Stimulated activated CD8-positive, alpha-beta memory T cell treated with anti-CD3 and anti-CD28 coated beads, Interleukin-4, amount 100 ng/mL, for 24 hours (primary cell): ENCODE measurements at places on chromosomes 2 and 18.
A peak's percentile ranks its signal among the peaks of the same experiment; 100 is the strongest.

GRCh38 chr18:74183130-74183529 is 34.8 kb downstream of the TIMM21 start:
- DNase-seq = no peak

DNA sequence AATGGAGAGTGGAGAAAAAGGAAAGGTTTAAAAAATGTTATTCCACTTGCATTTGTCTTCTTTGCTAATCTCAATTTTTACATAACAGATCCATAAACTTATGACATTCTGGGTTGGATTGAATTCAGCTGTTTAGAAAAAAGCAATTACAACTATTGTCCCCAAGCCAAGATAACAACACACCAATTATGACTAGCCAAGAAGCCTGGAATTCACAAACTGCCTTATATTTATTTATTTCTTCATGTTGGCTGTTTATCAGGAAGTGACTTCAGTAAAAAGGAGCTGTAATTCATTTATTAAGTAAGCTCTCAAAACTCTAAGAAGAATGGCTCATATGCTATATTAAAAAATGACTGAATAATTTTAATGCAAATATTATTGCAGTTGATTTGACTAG is 137.4 kb downstream of the CALCRL start:
- no peak for DNase-seq

GRCh38 chr2:86556508-86556907 is 6.7 kb downstream of the CHMP3 start:
- DNase-seq = no peak

GRCh38 chr2:55720417-55720816 is 26.8 kb upstream of the PNPT1 start:
- no peak for DNase-seq

GRCh38 chr2:160921386-160921964 is 238.8 kb upstream of the TANK start:
- no peak for DNase-seq

DNA sequence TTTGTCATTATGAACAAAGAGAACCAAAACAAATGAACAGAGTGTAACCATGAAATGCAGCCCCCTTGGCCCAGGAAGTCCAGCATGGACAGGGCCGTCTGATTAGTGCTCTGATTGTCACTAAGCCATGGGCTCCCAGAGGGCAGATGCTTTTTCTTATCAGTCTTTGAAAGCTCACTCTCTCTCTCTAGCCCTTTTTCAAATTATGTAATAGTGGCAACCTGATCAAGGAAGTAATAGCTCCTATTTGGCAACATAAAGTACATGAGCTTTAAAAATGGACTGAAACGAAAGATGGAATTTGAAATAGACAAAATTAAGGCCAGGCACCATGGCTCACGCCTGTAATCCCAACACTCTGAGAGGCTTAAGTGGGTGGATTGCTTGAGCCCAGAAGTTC is 32.4 kb upstream of the EPG5 start:
- DNase-seq = no peak

DNA sequence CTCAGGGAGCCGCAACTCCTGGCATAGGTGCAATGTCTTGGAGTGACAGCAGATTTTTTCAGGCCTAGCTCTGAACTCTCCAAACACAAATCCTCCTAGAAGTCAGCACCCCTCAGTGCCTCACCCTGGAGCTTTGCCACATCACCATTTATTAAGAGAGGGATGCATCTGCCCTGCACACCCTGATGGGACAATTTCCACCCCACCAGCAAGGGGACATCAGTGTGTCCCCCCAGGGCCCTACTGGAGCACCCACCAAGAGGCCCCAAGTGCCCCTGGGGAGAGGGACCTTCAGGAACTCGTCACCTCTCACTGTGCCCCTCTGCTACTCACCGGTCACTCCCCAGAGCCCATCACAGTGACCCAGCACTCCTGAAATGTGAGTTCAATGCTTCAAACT is 144.7 kb downstream of the NDUFA10 start:
- no peak for DNase-seq

- DNase-seq = no peak
These were observed 170.3 kb downstream of the CAMKMT start for GRCh38 chr2:44532031-44532430.

DNA sequence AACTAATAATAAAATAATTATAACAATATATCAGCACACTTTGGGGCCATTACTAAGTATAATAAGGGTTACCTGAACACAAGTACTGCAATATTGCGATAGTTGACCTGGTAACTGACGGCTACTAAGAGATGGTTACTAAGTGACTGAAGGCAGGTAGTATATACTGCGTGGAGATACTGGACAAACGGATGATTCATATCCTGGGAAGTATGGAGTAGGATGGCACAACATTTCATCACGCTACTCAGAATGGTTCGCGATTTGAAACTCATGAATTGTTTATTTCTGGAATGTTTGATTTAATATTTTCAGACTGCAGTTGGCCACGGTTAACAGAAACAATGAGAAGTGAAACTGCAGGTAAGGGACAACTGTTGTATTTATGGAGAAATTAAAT is 39.5 kb upstream of the FLACC1 start:
- no peak for DNase-seq

DNA sequence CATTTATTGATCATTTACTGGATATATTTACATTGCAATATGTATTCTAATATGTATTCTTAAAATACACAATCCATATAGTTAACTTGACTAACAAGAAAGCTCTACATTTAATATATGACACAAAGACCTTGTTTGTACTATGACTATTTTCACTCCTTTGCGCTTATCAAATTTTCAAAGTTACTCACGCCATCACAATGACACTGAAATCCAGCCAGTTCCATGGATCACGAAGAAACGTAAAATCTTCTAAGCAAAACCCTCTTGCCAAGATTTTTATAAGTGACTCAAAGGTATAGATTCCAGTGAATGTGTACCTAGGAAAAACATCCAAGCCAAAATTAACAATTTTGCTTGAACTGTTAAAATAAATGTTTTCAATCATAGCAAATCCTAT is 39.6 kb downstream of the SCN3A start:
- DNase-seq = no peak

DNA sequence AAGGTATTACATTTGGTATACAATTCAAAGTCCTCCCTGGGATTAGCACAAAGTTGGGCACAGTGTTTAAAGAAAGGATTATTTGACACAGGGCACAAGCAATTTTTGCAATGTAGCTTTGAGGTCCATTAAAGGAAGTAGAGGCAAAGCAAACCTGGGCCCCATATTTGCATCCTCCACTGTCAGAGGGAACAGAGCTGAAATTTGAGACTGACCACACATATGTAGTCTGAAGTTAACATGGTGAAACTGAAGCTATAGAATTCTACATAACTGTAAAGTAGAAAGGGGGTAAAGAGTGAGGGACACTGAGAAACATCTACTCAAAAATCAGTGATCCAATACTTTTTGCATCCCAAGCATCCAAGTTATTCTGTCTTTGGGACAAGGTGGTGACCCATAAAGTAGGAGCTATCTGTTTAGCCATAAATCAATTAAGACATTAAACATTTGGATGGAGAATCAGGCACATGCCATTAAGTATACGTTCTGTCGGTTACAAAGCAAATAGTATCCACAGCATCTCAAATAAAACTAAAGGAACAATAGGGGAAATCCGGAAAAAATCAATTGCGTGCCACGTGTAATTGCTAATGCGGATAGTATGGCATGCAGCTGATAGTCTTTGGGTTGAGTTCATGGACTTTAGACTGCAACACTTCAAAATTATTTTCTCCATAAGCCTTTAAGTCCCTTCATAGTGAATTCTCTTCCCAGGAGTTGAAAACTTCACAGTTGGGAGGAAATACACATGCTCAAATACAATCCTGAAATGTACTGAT is 72.6 kb downstream of the PLEKHM3 start:
- DNase-seq = no peak

GRCh38 chr2:215772003-215772402 is 241.3 kb downstream of the MREG start:
- no peak for DNase-seq

GRCh38 chr2:118981632-118982031 is 39.6 kb downstream of the MARCO start:
- no peak for DNase-seq

DNA sequence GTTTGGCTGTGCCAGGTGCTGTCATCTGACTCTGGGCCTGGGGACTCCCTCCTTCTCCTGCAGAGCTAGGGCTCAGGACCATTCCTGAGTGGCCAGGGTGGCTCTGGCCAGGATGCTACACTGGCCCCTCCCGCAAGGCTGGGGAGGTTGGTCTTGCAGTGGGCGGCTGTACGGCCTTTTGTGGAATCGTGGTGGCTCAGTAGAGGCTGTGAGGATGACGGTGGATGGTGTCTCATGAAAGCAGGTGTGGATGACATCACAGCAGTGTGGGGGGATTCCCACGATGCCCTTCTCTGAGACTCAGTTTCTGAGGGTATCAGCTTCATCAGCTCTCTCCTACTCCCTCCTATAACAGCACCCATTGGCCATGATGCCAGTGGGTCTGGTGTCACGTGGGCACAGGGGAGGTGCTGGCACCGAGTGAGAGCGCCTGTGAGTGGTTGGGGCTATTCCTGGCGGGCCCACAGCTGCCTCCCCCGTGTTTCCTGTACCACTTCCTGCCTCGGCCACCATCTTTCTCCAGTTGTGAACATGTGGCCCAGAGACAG is 144.2 kb upstream of the HDAC4 start:
- DNase-seq = peak; percentile 56

DNA sequence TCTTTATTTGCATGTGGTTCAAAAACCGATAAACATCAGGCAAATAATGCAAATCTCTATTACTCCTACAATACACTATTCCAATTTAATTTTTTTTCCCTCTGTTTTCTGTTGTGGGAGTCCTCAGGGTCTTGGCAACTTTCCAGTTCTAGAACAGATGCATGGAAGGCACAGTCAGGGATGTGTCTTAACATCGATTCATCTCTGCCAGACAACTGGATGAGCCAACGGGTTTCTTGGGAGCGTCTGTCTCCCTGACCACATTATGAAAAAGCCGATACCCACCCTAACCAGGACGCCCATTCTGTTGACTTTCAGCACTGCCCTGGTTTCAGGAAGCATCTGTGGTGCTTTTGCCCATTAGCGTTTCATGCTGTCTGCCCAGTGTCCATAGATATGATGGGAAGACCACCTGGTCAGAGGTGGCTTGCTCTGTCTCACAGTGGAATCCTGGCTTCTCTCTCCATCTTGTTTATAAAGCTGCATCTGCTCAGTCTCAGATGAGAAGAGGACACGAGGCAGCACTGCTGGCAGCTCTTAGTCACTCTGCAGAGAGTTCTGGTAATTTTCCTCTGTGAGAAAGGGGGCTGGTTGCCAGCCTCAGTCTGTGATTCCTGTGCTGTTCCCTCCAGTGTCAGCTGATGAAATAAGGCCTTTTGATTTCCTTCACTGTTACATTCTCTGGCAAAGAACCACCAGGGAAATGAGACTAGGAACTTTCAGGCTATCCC is 57.9 kb upstream of the KCNE4 start:
- no peak for DNase-seq

DNA sequence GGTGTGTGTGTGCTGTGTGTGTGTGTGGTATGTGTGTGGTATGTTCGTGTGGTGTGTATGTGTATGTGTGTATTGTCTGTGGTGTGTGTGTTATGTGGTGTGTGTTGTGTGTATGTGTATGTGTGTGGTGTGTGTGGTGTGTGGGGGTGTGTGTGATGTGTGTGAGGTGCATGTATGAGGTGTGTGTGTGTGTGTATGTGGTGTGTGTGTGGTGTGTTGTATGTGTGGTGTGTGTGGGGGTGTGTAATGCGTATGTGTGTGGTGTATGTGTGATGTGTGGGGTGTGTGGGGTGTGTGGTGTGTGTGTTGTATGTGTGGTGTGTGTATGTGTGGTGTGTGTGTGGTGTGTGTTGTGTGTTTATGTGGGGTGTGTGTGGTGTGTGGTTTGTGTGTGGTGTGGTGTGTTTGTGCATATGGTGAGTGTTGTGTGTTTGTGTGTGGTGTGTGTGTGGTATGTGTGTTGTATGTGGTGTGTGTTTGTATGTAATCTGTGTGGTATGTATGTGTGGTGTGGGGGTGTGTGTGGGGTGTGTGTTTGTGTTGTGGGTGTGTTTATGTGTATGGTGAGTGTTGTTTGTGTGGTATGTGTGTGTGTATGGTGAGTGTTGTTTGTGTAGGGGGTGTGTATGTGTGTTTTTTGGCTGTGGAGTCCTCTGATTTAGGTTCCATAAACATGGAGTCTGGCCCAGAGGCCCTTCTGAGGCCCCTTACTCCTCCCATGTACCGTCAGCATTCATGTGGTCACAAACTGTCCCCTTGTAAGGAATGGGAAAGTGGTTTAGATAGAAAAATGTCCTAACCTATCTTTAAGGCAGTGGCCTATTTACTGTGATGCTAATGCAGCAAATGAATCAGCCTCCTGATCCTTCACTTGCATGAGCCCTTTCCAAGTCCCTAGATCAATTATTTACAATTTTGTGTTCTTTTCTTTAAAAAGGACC is 116.0 kb downstream of the ALPK2 start:
- no peak for DNase-seq

GRCh38 chr2:16420421-16420820 is 245.2 kb downstream of the CYRIA start:
- DNase-seq = no peak
